ENCODE measurements at places on chromosomes 11 and 22.

GRCh38 chr22:38298312-38299005, 18.8 kb downstream of the CSNK1E start:
- DNase-seq = no peak

DNA sequence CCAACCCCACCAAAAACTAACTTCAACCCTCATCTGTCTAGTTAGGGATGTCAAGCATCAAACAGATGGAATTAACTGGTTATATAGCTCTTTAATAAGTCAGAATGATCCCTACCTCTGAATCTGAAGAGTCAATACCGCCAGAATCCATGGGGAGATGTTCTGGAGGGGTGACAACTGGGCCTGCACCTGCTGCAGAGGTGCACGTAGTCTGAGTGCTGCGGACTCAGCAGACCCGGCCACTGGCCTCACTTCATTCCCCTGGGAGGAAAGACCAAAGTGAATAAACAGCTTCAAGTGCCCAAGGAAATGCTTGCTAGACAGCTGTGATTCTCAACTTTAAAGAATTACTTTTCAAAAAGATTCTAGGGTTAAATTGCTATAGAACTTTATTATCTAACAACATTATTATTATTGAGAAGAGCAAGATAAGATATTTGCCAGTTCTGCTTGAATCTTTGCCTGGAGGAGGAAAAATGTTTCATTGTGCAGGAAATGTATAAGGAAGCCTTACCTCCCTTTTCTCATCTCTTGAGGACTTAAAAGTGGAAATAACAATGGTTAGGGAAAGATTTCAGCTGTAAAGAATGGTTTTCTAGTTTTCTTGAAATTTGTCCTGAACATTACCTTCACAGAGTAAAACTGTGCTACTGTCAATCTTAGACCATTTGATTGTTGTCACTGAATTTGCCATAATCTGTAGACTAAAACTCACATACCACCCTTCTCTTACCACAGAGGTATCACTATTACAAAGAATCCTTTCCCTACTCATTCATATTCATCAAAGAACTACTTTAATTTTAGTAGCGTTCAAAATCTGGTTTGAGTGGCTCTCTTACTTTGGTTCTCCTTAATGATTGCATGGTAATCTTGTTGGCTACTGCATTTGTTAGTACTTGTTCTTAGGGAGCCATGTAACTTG, 4.2 kb downstream of the XBP1 start:
- no peak for DNase-seq

DNA sequence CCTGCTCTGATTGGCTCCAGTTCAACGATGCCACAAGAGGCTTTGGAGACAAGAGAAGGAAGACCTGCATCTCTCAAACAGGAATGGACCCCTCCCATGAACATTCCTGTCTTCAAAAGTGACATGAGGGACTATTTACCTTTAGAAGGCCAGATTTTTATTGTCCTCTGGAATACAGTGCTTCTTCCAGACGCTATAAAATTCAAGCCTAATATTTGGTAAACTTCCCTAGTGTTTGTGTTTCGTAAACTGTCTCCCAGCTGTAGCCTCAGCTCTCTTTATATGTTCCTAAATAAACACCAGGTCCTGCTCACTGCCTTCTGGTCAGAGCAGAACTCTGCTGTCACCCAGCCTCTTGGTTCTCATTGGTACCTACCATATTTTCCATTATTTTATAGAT, 157.8 kb downstream of the CCDC34 start:
- no peak for DNase-seq

GRCh38 chr22:40463017-40463631, 92.7 kb downstream of the SGSM3 start:
- no peak for DNase-seq

- DNase-seq = no peak
These were observed 16.2 kb downstream of the SWAP70 start for GRCh38 chr11:9680028-9680427.

GRCh38 chr11:117878939-117879475, 2.5 kb upstream of the FXYD6 start:
- no peak for DNase-seq

DNA sequence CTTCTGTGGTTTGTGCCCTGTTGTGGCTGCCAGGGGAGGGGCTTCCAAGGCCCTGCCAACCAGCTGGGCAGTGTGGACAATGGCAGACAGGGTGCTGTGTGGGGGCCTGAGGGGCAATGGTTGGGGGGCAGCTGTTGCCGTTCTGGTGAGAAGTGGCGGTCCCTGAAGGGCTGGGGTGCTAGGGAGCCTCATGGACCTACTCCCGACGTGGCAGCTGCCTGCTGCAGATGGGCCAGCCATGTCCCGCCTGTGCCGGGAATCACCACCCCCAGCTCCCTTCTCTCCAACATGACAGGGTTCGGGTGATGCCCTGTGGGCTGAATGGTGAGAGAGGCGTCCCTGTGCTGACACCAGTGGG, 74.2 kb downstream of the KCNQ1 start:
- no peak for DNase-seq

GRCh38 chr11:130476200-130476921, 27.9 kb downstream of the ADAMTS15 start:
- DNase-seq = no peak

- no peak for DNase-seq
These were observed at the start of gene P2RY6 for GRCh38 chr11:73271936-73272679. Gene P2RY6 (plus strand): TSS chr11:73272338. CDS start chr11:73296519, 24,181 bp downstream.

GRCh38 chr11:128492461-128492860, 94.9 kb downstream of the ETS1 start:
- no peak for DNase-seq

All from hypothalamus (tissue), 51 donors.